Tibial nerve (tissue), 4 donors: ENCODE measurements at places on chromosomes 13 and 19.
A peak's percentile ranks its signal among the peaks of the same experiment; 100 is the strongest.

- no peak for DNase-seq
These were observed 957 bp downstream of the NUMBL start for GRCh38 chr19:40689339-40690049.

- no peak for DNase-seq
These were observed 89.2 kb downstream of the DHRS12 start for GRCh38 chr13:51714663-51715168.

DNA sequence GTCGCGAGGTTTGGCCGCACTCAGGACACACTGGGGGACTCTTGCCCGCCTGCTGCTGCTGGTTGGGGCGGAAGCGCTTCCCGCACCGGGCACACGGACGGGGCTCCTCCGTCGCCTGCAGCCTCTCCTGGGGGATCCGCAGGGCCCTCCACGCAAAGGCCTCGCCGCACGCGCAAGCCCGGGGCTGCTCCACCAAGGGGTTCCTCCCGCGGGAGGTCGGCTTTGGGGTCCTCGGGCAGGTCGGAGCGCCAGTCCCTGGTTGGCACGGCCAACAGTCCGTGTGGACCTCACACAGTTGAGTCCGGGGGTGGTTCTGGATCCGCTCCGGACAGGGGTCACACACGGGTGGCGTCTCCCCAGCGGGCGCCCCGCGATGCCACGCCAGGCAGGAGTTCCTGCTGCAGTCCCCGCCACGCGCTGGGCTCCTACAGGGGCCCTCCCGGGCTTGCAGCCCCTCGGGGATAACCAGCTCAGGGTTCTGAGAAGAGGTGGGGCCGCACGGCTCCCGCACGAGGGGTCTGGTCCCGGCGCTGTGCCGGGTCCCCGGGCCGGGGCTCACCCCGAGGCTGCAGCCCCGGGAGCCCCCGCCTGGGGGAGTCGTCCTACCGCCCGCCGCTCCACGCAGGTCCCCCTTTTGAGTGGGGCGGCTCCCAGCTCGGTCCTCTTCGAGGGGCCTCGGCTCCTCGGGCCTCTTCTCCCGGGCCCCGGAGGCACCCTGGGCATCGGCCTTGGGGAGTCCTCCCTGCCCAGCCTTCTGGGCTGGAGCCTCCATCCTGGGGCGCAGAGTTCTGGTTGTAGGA is 6.2 kb upstream of the ZNF497 start:
- DNase-seq = no peak

GRCh38 chr13:113664751-113665596 is 2.0 kb upstream of the GRK1 start:
- DNase-seq = no peak

DNA sequence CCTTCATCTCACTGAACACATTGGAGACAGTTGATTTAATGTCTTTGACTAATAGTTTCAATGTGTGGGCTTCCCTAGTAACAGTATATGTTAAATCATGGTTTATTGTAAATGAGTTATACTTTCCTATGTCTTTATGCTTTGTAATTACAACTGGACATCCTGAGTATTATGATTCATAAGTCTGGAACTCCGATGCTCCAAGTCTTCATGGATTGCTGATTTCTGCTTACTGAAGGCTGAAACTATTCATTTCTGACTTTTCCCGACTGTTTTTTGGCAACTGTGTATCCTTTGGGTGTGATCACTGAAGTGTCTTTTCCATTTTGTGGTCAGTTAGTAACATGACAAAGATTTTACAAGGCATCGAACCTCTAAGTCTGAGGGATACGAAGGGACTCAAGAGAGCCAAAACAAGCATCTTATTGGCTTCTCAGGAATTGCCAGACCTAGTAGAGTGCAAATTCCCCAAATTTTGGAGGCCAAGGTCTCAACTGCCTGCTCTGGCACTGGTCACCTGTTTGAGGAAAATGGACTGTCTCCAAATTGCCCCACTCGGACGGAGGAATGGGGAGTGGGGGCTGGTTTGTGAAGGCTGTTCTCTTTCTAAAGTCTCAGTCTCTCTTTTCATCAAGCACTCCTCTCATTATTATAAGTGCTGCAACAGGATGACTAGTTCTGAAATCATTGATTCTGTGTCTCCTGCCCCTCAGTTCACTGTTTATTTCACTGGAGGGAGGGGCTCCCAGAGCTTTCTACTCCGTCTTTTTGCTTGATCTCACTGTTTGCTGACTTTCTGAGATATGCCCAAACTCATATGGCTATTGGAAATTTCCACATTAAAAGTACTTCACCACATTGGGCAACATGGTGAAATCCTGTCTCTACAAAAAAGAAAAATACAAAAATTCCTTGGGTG is 20.2 kb upstream of the CD70 start:
- no peak for DNase-seq

DNA sequence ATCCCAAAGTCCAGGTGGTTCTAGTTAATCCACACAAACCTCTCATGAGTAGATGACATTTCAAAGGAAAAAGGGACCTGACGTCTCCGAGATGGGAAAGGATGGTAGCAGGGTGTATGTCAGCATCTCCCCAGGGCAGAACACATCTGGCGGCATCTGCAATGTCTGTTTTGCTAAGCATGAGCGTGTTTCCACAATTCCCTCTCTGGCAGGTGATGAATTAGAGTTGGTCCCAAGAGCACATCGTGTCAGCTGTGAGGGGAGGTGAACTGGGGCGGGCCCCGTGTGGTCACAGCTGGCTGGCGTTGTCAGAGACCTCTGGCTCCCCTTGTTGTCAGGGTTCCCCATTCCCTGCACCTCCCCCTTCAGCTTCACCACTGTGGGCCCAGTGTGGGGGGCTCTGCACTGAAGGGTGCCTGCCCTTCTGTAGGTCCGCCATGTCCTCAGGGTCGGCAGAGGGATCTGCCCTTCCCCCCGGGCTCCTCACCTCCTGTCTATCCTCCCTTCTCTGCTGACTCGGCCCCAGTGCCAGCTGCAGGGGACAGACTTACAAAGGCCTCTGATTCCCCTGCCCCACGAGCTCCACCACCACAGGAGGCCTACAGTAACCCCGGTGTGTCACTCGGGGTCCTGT is 58.2 kb downstream of the CDADC1 start:
- no peak for DNase-seq

GRCh38 chr13:76703621-76704288 is 182.4 kb downstream of the KCTD12 start:
- no peak for DNase-seq

DNA sequence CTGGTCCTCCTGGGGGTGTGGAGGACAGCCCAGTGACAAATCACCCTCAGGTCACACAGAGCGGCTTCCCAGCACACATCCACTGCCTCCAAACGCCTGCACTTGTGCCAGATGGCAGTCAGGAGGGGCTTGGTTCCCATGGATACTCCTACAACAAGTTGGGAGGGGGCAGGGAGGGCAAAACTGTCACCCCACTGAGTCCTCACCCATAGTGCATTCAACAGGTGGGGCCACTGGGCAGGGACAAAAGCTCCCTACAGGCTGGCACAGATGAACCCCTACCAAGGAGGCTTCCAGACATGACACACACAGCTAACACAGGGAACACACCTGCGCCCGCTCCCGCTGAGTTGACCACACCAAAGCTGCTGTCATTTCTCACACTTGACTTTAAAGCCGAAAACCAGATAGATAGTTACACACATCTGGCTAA is 120.5 kb downstream of the STK24 start:
- no peak for DNase-seq

GRCh38 chr13:84812078-84812477 is 929.8 kb upstream of the SLITRK1 start:
- no peak for DNase-seq

GRCh38 chr13:106083620-106084350 is 451.7 kb downstream of the EFNB2 start:
- no peak for DNase-seq

- no peak for DNase-seq
These were observed 3.7 kb downstream of the ZNF136 start for GRCh38 chr19:12166626-12167025.

- no peak for DNase-seq
These were observed 17.0 kb downstream of the RXFP2 start for GRCh38 chr13:31756346-31756745.

DNA sequence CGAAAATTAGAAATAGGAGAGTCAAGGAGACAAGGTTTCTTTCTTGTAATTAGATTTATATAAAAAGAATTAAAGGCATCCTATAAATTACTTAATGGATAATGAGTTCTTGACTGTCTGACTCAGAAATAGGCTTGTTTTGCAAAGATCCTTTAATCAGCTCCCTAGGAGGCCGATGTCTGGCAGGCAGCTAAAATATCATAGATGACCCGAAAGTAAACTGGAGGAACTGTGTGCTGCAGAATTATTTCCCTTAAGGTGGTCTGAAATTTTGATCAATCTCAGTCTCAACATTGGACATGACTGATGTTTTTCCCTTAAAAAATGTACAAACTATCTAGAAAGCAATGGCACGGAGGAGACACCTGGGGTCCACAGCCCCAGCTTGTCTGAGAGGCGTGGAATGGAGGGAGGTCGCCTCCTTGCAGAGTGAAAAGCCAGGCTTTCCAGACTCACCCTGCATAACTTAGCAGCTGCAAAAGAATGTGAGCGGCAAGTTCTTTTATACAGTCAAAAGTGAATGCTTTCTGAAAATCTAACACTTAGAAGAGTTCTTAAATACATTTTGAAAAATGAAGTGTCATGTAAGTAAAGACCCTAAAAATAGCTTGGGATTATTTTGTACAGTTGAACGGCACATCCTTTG is 44.8 kb downstream of the MBNL2 start:
- DNase-seq = no peak

- no peak for DNase-seq
These were observed 23.4 kb downstream of the GP6 start for GRCh38 chr19:55014714-55015113.

GRCh38 chr19:6021878-6022569 is 44.1 kb upstream of the RANBP3 start:
- peak; percentile 69 for DNase-seq

GRCh38 chr19:4647676-4648644 is 8.6 kb downstream of the TNFAIP8L1 start:
- DNase-seq = peak; percentile 54

DNA sequence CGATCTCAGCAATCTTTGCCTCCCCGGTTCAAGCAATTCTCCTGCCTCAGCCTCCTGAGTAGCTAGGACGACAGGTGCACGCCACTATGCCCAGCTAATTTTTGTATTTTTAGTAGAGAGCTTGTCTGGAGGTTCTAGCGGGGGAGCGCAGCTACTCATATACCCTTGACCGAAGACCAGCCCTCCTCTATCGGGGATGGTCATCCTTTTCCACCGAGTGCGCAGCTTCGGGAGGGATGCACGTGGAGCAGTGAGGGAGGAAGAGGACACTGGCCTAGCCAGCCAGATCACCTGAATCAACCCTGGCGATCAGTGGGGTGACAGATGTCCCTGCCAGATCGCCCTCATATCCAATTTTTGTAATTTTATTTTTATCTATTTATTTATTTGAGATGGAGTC is 6.8 kb downstream of the SLC7A9 start:
- no peak for DNase-seq

DNA sequence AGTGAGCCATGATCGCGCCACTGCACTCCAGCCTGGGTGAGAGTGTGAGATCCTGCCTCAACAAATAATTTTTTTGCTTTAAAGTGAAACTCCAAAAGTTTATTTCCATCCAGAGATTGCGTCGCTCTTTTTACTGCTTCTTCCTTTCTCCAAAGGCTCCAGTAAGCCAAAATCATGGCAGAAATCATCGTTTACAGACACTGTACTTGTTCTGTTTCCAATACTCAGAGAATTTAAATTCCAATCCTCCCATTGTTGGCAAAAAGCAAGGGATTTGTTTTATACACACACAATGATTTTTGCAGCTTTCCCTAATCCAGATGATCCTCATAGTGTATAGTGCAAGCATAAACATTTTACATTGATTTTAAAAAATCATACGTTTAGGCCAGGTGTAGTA is 15.3 kb downstream of the FBXO27 start:
- DNase-seq = no peak

DNA sequence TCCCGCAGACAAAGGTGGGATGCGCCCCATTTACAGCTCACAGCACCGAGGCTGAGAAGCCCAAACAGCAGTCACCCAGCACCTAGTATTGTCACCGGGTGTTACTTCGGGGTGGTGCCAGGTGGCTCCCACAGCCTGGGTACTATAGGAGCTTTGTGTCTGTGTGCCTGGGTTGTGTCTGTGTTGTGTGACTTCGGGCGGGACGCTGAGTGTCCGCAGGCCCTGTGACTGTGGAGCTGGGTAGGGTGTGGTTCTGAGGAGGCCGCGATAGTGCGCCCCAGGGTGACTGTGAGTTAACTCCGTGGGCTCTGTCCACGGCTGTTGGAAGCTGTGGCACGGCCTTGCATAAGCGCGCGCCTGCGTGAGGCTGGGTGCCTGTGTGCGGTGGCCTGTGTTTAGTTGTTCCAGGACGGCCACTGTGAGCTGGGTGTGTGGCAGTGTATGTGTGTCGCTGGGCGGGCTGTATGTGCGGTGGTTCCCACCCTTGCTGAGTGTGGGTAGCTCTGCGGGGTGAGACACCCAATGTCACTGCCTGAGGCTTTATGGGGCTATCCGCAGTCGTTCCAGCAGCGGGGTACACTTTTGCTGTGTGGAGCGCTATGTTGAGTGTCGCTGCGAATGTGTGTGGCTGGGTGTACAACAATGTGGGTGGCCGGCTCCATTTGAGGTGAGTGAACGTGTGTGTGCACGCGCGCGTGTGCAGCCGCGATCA is 559 bp upstream of the SSBP4 start:
- DNase-seq = no peak

DNA sequence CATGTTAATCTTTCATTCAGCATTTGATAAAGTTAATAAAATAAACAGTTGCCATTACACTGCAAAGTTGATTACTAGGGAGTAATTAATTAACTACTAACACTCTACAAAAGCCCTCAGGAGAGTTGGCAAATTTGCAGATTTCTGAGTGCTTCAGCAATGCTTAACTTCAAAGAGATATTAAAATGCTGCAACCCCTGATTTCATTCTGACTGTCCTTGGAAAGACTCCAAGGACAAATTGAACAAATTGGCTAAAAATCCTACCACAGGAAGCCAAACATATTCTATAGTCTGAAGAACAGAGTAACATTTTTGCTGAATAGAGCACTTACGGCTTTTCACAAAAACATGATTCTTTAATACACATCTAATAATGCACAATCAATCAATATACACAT is 1543.0 kb downstream of the SLITRK5 start:
- DNase-seq = no peak

DNA sequence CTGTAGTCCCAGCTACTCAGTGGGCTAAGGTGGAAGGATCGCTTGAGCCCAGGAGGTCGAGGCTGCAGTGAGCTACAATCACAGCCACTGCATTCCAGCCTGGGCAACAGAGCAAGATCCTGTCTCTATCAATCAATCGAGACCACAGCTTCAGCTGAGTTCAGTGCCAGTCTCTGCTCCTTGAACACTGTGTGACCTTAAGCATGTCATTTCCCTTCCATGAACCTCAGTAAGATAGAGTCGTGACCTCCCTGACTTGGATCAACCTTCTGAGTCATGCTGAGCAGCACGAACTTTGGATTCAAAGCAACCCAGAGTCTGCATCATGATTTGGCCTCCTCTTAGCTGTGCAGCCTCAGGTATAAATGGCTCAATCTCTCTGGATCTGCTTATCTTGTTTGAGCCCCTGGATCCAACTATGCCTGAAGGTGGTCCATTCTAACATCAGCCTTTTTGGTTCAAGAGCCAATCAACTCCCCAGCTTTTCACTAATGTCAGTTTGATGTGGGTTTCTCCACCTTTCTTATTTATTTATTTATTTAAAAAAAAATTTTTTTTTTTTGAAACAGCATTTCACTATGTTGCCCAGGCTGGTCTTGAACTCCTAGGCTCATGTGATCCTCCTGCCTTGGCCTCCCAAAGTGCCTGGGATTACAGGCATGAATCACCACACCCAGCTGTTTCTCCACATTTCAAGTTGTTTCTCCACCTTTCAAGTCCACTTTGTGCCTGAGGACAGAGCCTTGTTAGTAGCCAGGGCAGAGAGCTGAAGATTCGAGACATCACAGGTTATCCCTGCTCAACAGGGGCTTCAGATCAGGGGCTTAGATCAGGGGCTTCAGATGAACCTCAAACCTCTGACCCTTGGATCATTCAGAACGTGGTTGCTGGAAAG is 26.4 kb downstream of the PTPRS start:
- no peak for DNase-seq
